ENCODE measurements at places on chromosomes 7 and 10.

DNA sequence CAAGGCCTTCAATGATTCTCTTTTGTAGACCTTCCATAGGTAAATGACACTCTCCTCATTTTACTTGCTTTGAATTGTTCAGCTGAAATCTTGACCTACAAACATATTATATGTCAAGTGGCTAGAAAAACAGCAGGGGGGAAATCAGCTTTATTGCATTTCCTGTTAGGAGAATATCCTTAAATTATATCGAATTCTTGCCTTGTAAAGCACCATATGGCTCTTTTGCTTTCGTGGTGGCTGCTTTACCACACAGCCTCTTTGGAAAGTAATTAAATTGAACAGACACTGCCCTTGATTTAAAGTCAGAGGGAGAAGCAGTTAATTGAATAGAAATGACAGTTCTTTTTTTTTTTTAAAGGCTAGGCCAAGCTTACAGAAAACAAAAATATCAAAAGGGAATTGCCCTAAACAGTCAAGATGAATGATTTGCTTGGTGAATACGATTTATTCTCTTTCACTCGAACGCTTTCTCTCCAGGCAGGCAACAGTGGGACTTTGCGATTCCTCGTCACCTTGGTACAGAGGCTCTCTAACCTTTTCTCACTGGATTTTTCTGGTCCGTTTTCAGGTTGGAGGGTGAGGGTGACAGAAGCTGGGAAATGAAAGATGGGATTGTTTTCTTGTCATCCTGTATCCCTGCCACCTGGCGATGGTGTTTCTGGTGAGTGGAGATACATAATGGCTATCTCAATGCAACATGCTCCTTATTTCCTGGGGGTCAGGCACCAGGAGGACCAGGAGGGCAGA, 126.0 kb downstream of the GATA3 start:
- DNase-seq: no peak
- H3K4me1 ChIP-seq: peaks cover 16% of the 10 kb centered on the region
- no peak overlapping the region for H3K4me3 ChIP-seq
- no peak overlapping the region for H3K27ac ChIP-seq

GRCh38 chr7:96380111-96380512, 58.2 kb upstream of the SLC25A13 start:
- H3K36me3 ChIP-seq: no peaks in the 10 kb centered on the region
- peaks cover 2% of the 10 kb centered on the region for H3K27me3 ChIP-seq
- DNase-seq: no peak

- H3K27ac ChIP-seq: no peak overlapping the region
- no peak overlapping the region for H3K4me3 ChIP-seq
- no peak for DNase-seq
- H3K27me3 ChIP-seq: no peaks in the 10 kb centered on the region
- H3K36me3 ChIP-seq: no peaks in the 10 kb centered on the region
Measured at GRCh38 chr7:7486362-7486761, 49.3 kb downstream of the COL28A1 start.

DNA sequence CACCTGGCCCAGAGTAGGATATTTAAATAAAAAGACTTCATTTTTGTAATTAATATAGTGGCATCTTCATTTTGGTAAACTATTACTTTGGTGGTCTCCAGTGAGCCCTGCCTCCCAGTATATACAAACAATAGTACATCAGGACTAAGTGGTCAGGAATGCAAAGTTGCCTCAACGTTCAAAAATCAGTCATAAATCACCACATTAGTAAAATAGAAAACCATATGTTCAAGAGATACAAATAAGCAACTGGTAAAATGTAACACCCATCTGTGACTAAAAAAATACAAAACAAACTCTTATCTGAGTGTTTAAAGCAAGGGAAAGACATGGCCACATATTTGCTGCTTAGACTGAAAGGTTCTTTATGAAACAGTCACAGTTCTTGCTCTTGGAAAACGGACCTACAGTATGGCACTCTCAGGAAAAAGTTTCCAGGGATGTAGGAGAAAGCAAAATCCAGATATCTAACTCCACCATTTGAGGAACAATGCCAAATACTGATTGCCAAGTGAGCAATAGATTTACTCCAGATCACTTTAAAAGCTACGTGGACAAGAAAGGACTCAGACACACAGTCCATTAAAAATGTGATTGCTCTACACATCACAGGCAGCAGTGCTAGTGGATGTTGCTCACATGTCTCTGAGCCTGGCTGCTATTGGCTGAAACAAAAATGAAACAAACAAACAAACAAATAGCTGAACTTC, 15.1 kb upstream of the RHOBTB1 start:
- H3K36me3 ChIP-seq: no peaks in the 10 kb centered on the region
- H3K27ac ChIP-seq: no peak overlapping the region
- H3K4me1 ChIP-seq: peaks cover 5% of the 10 kb centered on the region
- DNase-seq: no peak
- peaks cover 13% of the 10 kb centered on the region for H3K27me3 ChIP-seq

GRCh38 chr7:127751062-127751461, 99.1 kb downstream of the SND1 start:
- H3K4me1 ChIP-seq: peaks cover 23% of the 10 kb centered on the region
- DNase-seq: no peak
- H3K27me3 ChIP-seq: no peaks in the 10 kb centered on the region
- peak overlapping the region; percentile 60 for H3K27ac ChIP-seq
- H3K4me3 ChIP-seq: no peak overlapping the region

- H3K4me1 ChIP-seq: no peaks in the 10 kb centered on the region
- no peaks in the 10 kb centered on the region for H3K27me3 ChIP-seq
- no peak overlapping the region for H3K4me3 ChIP-seq
- H3K36me3 ChIP-seq: no peaks in the 10 kb centered on the region
- DNase-seq: no peak
Measured at GRCh38 chr10:52208365-52208764, 105.7 kb upstream of the DKK1 start.

DNA sequence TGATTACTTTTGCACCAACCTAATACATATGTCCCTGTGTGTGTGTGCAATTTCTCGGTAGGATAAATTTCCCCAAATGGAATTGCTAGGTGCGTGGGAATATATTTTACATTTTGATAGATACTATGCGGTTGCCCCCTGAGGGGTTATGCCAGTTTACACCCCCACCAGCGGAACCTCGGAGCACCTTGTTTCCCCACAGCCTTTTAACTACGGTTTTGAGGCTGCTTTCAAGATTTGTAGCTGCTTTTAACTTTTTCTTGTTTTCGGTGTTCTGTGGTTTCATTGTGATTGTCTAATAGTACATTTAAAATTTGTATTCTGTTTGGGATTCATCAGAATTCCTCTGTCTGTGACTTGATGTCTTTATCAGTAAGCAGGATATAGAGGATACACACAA, 22.0 kb downstream of the PROSER2 start:
- peaks cover 5% of the 10 kb centered on the region for H3K4me1 ChIP-seq
- H3K4me3 ChIP-seq: no peak overlapping the region
- H3K27ac ChIP-seq: no peak overlapping the region
- no peaks in the 10 kb centered on the region for H3K36me3 ChIP-seq
- no peak for DNase-seq

DNA sequence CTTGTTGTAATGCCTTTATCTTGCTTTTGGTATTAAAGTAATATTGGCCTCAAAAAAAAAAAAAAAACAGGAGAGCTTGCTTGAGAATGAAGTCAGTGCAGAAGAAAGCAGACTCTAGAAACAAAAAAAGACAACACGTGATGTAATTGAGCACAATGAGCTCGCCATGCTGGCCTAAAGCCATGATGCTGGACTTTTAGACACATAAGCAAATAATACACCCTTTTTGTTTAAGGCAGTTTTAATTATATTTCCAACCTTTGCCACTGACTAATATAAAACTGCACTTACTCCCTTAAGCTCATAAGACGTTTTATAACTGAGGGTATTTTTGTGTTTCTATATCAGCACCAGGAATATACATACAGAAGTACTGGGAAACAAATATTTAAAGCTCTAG, 798.3 kb downstream of the KCNMA1 start:
- no peaks in the 10 kb centered on the region for H3K36me3 ChIP-seq
- H3K27ac ChIP-seq: no peak overlapping the region
- H3K27me3 ChIP-seq: no peaks in the 10 kb centered on the region

DNA sequence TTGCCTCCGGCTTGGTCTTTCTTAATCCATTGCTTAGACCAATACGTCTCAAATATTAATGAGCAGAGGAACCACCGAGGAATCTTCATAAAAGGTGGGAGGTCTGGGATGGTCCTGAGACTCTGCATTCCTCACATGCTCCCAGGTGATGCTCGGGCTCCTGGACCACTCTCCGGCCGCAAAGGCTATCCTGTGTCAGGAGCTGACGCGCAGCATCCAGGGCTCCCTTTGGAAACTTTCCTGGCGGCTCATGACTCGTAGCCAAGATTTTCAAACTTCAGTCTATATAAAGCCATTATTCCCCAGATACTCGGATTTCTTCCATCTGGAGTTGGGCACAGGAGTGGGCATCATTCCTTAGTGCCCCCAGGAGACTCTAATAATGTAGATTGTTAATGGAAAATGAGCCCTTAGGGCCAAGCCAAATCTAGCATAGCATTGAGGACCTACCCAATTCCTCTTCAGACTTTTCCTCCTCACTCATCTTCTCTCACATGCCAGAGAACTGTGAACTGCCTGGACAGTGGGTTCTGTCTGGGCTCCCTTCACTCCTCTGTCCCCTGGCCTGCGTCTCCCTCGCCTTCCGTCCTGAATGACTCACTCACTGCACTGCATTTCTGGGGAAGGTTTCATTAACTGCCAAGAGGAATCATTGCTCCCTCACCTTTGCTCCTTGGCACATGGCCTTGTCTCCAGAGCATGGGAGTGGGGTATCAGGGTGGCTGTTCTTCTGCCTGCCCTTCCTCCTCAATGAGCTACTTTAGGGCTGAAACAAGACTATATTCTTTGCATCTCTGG, 89.3 kb downstream of the MKI67 start:
- DNase-seq: no peak
- no peak overlapping the region for H3K27ac ChIP-seq
- no peaks in the 10 kb centered on the region for H3K36me3 ChIP-seq
- H3K4me1 ChIP-seq: peaks cover 11% of the 10 kb centered on the region
- H3K4me3 ChIP-seq: no peak overlapping the region
- H3K27me3 ChIP-seq: no peaks in the 10 kb centered on the region

DNA sequence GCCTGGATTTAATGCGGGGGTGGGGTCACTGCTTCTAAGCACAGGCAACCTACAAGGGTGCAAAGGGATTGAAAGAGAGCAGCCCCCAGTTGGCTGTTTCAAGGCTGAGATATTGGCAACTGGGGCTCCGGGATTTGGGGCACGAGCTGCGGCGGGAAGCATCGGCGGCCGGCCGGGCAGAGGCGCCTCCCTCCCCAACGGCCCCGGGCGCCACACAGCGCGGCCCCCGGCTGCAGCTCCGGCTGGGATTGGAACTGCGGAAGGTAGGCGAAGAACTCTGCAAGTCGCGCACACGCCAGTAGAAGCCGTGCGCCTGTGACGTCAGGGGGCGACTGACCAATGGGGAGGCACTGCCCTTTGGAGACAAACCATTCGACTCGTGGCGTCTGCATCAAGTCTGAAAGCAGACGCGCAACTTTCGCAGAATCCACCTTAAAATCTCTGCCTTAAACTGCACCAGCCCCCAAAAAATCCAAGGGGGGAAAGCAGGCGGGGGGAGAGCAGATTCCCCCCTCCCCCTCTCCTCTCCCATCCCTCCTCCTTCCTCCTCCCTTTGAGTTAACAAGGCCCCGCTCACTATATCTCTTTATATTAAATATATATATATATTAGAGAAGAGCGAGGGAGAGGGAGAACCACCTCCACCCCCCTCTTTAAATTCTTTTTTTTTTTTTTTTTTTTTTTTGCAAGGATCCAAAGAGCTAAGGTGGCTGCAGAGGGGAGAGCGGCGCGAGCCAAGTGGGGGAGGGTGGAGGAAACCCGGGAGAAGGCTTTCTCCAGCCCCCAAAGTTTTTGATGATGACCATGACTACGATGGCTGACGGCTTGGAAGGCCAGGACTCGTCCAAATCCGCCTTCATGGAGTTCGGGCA, at the start of gene DLX6:
DLX6 (plus strand) TSS at position 371 of the 872 bp plus-strand sequence; CDS start at position 796, 425 bp downstream.
- peaks cover 12% of the 10 kb centered on the region for H3K4me1 ChIP-seq
- H3K27me3 ChIP-seq: peaks cover 79% of the 10 kb centered on the region
- peak; percentile 41 for DNase-seq
- H3K27ac ChIP-seq: no peak within 1 kb of the TSS

DNA sequence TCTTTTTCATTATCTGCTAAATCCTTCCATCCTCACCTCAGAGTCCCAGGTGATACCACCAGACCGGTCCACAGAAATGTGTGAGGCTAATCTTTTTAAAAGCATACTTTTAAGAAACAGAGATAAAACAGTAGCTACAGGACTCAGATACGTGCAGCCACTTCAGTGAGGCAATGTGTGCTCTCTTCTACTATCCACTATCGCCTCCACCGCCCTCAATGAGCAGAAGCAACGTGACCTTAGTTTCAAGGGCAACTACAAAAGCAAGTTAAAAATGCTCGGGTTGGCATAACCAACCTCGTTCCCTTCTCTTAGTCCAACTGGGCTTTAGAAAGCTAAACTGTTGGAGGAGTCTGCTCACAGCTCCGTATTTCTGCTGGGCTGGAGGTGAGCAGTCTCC, 4.2 kb downstream of the FGFR2 start:
- H3K27ac ChIP-seq: no peak overlapping the region
- DNase-seq: no peak
- peaks cover 5% of the 10 kb centered on the region for H3K4me1 ChIP-seq
- H3K27me3 ChIP-seq: peaks cover 29% of the 10 kb centered on the region
- peaks cover 2% of the 10 kb centered on the region for H3K36me3 ChIP-seq

- peaks cover 2% of the 10 kb centered on the region for H3K27me3 ChIP-seq
- H3K4me1 ChIP-seq: no peaks in the 10 kb centered on the region
- H3K4me3 ChIP-seq: no peak overlapping the region
- no peak for DNase-seq
Measured at GRCh38 chr10:24853661-24854060, 98.7 kb downstream of the PRTFDC1 start.

DNA sequence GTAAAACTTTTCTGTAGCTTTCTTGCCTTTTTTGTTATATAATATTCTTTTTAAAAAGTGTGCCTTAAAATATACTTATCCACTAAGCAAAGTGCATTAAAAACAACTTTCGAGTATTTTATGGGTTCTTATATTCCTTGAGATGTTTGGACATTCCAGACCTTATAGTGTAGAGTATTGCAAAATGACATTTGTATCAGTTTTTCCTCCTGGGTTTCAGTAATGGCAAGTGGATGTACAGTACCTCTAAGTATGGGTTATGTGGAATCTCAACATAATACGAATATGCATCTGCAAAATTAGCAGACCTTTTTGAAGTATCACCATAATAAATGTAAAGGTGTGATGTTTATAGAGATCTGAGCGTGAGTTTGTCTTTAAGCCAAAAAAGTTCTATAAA, 2.7 kb downstream of the CDK13 start:
- H3K27ac ChIP-seq: peak overlapping the region; percentile 78
- peaks cover 49% of the 10 kb centered on the region for H3K36me3 ChIP-seq
- peak overlapping the region; percentile 99 for H3K4me3 ChIP-seq
- H3K27me3 ChIP-seq: no peaks in the 10 kb centered on the region
- peaks cover 53% of the 10 kb centered on the region for H3K4me1 ChIP-seq
